ENCODE measurements at places on chromosomes 1 and 21.

DNA sequence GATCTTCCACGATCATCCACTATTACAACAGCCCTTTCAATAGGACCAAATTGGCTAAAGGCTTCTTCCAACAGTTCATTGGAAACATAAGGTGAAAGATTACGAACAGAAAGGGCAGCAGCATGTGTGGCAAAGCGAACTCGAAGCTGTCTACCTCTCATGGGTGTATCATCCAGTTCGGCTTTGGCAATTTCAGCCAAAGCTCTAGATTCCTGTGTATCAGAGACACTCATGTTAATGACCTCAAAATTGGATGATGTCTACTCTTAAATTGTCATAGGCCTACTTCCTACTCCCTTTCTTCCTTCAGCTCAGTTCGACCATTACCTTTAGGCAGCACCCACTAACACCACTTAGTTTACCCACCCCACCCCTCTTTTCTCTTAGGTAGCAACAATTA, 2.2 kb downstream of the SFPQ start:
- DNase-seq, result peak; percentile 12

- DNase-seq, result peak; percentile 25
Measured at GRCh38 chr1:100076744-100077143, 56.0 kb downstream of the SASS6 start.

DNA sequence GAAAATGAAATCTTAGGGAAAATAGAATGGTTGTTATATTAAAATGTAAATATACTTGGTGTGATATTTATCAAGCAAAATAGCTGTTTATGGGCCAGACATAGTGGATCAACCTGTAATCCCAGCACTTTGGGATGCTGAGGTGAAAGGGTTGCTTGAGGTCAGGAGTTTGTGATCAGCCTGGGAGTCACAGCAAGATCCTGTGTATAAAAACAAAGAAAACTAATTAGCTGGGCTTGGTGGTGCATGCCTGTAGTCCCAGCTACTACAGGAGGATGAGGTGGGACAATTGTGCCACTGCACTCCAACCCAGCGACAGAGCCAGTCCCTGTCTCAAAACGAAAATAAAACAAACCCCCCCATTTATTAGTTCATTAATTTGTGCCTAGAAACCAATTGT, 21.6 kb upstream of the CFHR1 start:
- DNase-seq, result no peak

DNA sequence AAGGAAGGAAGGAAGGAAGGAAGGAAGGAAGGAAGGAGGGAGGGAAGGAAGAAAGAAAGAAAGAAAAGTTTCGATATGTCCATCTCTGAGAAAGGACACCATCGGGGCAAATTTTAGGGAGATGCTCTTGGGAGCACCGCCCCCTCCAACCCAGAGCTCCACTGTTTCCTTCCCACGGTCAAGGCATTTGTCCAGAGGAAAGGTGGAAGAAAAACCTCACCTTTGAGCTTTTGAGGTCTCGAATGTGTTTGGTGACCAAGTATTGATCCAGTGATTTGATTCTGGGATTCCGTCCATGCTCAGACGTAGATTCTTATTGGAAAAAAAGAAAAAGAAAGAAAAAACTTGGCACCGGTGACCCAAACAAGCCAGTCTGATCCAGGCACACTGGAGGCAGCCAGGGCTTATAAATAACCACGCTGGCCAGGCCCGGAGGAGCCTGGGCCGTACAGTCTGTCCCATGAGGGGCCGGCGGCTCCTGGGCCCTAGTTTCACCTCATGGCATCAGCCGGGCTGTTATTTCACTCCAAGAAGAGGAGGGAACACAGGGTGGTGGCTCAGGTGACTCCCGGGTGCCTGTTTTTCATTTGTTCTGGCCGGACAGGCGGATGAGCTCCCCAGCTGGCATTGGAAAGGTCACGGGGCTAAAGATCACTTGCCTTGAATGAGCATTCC, 36.1 kb upstream of the SLC25A33 start:
- no peak for DNase-seq

GRCh38 chr1:67957066-67957465, 93.4 kb downstream of the DIRAS3 start:
- no peak for DNase-seq

GRCh38 chr1:4784761-4785160, 130.4 kb downstream of the AJAP1 start:
- DNase-seq, result no peak

DNA sequence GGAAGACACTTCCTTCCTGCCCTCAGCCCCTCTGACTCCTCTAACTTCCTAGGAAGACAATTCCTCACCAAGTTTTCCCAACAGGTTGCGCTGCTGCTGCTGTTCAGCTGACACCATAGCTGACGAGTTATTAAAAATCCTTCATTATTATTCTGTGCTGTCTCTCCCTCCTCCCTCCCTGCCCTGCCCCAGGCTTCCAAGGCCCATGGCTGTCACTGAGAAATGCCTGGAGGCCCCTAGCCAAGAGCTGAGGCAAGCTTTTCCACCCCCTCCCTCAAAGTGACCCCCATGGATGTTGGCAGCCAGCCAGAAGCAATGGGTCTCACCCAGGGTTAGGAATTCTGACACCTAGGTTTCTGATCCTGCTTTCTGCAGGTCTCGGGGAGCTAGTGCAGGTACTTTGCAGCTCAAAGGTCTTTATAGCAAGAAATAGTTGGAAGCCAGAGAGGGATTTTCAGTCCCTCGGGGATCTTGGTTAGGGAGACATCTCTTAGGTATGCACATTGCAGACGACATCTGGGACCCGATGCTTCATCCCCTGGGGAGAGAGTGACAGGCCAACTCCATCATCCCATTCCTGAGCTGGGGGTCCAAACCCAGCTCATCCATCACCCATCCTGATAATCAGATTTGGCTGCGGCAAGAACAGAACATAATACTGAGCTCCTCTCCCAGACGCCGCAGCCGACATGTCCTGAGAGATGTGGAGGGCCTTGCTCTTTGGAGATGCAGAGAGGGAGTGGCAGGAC, 65.0 kb downstream of the KIRREL1 start:
- no peak for DNase-seq

- DNase-seq, result no peak
Measured at GRCh38 chr1:243968413-243968812, 82.7 kb upstream of the ZBTB18 start.

DNA sequence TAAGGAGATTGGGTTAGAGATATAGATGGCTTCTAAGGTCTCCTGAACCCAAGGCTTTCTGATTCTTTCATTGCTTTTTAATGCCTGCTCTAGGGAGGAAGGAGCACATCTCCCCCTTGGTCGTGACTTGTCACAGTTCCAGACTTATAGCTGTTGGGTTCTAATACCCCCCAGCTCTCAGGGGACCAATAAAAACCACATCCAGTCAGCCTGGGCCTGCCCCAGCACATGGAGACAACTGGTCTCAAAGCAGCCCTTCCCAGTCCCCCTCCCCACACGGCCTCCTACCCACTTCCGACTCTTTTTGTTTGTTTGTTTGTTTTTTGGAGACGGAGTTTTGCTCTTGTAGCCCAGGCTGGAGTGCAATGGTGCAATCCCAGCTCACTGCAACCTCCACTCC, 23.3 kb downstream of the QSOX1 start:
- DNase-seq, result no peak

Data from suppressor macrophage treated with lipopolysaccharide for 4 hours (primary cell).